ENCODE measurements at places on chromosomes 1 and 21.

DNA sequence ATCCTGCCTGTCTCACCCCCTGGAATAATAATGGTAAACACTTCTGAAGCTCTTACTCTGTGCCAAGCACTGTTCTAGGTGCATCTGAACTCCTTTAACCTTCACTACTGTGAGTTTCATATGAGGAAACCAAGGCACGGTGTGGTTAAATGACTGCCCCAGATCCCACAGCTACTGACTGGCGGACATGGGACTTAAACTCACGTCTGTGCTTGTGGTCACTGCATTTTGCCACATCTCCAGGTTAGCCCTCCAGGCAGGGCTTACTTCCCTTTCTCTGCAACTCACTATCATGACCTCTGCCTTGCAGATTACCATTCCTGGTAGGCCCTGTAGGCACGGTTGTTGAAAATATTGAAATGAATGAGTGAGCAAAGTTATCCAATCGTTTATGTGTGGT lies 83.4 kb downstream of the ADSS2 start:
- no peak for DNase-seq

GRCh38 chr1:25246600-25247023 lies 642 bp downstream of the RSRP1 start:
- DNase-seq = no peak

DNA sequence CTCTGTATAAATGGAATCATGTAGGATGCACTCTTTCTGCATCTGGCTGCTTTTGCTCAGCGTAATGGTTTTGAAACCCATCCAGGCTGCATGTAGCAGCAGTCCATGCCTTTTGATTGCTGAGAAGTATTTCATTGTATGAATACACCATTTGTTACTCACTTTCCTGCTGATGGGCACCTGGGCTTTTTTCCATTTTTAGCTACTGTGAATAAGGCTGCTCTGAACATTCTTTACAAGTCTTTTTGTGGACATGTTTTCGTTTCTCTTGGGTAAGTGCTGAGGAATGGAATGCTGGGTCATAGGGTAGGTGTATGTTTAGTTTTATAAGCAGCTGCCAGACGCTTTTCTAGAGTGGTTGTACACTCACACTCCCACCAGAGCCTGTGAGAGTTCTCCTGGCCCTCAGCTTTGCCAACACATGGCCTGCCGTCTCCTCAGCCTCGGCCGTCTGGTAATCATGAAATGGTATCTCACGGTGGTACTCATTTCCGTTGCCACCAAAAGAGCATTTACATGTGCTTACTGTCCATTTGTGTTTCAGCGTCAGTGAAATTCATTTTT lies 22.7 kb downstream of the SLX9 start:
- DNase-seq = no peak

GRCh38 chr1:14697353-14697752 lies 98.9 kb downstream of the KAZN start:
- DNase-seq = no peak

DNA sequence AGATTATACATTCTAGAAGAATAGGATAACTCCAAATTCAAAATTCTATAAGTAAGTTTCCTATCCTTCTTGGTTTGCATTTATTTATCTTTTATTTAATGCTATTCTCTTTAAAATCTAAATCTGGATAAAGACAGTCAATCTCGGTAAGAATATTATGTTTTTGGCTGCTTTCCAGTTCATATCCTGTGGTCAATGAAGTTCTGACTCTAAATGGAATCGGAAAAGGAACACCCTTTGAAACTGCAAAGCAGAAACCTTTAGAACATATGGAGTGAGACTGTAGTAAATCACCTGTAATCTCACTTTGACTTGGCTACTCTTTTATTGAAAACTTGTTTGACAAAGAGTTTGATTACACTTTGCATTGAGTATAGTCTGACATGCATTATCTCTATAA lies 85.2 kb downstream of the KIFAP3 start:
- DNase-seq = no peak

DNA sequence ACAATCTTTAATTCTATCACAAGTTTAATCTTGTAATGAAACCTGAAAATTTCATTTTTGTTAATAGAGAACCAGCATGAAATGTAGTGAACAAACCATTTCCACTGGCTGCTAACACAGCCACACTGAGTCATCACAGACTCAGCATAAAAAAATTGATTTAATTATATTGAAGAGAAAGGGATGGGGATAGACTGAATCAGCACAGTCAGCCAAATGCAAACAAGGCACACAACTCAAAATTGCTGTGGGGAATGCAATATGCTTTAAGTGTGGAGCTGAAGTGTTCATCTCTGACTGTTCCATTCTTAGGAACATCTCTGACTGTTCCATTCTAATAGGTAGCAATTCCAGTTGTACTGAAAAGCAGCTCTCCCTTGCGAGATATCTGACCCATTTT lies 299.8 kb downstream of the MRPL39 start:
- DNase-seq = no peak

- no peak for DNase-seq
These were observed 13.0 kb downstream of the DOP1B start for GRCh38 chr21:36169470-36170128.

DNA sequence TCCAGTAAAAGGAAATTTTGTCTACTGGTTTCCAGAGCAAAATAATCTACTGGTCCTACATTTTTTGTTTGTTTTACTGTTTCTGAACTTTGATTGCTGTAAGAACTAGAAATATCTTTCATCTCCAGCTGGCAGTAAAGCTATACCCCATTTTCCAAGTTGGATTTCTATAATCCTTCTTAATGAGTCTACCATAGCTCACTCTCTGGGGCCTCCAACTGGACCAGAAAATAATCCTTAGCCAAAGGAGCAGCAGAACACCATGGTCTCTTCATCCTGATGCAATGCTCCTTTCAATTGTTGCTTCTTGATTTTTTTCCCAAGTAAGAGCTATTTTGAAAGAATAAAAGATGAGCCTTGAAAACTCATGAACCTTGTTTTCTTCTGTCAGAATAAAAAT lies 110.0 kb upstream of the COL11A1 start:
- no peak for DNase-seq

GRCh38 chr1:197770243-197770642 lies 5.0 kb downstream of the DENND1B start:
- DNase-seq = no peak

DNA sequence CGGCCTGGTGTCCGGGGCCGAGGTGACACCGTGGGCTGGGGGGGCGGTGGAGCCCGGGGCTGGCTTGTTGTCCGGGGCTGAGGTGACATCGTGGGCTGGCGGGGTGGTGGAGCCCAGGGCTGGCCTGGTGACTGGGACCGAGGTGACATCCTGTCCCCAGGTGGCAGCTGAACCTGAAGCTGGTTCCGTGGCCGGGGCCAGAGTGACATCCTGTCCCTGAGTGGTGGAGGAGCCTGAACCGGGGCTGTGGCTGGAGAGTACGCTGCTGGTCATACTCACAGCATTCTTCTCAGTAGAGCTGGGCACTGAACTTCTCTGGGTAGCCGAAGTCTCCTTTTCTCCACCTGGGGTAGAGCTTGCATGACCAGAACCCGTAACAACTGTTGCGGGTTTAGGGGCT lies 15.8 kb downstream of the THBS3 start:
- DNase-seq = no peak

DNA sequence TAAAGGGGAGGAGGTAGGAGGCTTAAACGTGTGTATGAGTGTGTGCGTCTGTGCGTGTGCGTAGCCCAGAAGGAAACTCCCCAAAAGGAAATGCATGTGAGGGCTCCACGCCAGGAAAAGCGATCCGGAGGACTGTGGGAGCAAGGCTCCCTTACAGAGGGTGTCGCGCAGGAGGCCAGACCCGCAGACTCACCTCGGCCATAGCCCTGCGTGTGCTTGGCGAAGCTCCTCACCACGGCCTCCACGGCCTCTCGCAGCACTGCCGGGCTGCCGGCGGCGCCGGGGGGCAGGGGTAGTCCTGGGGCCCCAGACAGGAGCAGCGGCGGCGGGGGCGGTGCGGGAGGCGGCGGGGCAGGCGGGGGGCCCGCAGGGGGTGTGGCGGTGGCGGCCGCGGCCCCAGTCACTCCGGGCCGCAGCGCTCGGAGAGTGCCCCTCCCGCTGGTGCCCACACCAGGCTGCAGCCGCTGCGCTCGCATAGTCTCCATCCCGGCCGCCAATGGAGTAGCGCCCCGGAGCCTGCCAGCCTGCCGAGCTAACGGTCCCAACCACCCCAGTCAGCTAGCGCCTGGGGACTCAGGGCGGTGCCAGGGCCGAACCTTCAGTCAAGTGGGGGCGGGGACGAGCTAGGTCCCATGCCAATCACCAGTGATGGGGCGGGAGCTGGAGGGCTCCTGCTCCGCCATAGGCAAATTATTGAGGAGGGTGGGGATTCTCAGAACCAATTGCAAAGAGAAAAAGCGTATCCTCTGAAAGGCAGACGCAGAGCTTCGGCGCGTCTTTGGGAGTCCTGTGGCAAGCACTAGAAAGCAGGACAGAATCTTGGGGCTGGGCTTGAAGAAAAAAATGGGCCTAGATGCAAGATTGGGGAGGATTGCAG lies at the start of gene LIX1L:
Gene LIX1L, minus strand, starts transcription at position 575 of the 877 bp plus-strand sequence. Its CDS starts 90 bp downstream, at position 485.
- DNase-seq = peak; percentile 99

DNA sequence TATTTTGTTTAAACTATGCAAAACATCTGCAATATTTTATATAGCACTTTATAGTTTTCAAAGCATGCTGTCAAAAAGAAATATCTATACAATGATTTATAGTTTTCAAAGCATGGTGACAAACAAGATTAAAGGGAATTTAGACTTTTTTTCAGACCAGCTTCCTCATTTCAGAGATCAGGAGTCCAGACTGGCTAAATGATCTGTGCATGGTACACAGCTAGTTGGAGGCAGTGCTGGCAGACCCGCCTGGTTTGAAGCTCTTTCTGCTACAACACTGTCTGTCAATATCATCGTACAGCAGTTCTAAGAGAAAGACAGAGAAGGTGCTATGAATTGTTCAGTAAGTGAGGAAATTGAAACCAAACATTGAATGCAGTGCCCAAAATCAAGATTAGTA lies 479.0 kb downstream of the PTBP2 start:
- no peak for DNase-seq

DNA sequence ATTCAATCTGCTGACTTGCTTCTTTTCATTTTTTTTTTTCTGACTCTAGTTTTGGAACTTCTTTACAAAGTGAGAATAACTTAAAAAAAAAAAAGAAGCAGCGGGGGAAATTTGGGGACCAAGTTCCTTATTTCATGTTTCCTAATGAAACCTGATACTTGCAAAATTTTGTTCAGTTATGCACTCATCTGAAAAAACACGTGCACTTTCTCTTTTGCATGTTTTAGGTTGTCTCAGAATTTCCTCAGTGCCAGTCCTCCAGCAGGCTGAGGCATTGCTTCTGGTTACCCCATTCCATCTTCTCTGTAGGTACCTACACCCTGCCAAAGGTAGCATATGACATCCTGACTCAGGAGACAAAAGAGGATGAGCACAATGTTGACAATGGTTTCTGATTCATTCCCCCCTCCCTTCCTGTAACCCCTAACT lies 299.7 kb downstream of the GRIK1 start:
- no peak for DNase-seq

- DNase-seq = no peak
These were observed 10.4 kb upstream of the ZNF648 start for GRCh38 chr1:182071924-182072323.

DNA sequence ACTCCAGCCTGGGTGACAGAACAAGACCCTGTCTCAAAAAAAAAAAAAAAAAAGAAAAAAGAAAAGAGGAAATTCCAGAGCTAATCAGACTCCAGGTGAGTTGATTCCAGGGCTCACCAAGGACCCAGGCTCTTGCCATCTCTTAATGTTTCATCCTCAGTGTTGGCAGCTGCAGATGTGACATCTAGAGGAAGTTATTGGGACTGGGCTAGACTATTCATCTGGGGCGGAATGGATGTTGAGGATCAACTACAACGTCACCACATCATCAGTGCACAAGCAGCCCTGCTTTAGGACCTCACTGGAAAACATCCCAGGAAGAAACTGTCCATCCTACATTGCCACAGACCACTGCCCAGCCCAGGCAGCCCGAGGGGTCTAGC lies 28.6 kb upstream of the PARP1 start:
- DNase-seq = no peak

DNA sequence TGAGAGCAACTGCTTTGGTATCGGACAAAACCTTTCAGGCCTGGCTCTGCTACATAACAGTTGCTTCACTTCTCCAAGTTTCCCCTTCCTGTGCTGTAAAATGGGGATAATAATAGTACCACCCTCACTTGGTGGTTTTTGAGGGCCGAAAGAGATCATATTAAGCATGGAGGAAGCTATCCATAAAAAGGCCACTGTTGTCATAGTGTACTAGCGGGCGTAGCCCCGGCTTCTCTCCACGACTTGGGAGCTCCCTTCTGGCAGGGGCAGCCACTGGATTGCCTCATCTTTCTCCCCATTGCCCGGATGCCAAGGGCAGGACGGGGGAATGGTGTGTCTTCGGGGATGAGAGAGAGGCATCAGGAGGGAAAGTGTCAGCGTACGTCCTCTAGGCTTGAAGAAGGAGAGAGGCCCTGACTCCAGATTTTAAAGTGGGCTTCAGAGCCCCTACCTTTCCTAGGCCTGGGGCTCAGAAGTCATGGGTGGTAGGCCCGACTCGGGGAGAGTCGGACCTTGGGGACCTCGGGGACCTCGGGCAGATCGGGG lies 548 bp upstream of the MFSD2A start:
- no peak for DNase-seq

DNA sequence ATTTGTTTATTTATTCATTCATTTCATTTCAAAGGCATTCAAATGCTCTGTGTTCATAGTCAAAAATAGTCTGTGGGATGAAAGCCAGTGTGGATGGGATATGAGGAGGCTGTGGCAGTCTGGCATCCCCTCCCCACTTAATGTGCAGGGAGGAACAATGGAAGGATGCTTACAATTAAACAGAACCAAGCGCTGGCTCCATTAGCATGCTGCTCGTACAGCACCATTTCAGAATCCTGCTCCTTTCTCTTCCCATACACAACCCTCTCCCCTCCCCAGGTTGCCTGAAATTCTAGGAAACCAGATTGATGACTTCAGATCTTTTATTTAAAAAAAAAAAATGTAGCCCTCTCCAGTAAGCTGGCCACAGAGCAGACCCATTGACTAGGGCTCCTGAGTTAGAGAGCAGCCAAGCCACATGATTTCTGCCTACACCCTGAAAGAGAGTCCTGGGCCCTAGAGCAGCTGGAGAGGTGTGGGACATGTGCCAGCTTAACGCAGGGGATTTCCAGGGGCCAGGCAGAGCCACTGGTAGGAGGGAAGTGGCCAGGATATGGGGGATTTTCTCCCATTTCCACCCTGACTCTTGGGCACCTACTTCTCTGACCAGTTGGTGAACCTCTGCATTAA lies 205.2 kb downstream of the ASTN1 start:
- DNase-seq = no peak

- no peak for DNase-seq
These were observed 11.4 kb downstream of the MX2 start for GRCh38 chr21:41373253-41373652.

All from cerebellar nuclear complex (tissue), 1 donor.